ENCODE measurements at places on chromosomes 16 and 17.

DNA sequence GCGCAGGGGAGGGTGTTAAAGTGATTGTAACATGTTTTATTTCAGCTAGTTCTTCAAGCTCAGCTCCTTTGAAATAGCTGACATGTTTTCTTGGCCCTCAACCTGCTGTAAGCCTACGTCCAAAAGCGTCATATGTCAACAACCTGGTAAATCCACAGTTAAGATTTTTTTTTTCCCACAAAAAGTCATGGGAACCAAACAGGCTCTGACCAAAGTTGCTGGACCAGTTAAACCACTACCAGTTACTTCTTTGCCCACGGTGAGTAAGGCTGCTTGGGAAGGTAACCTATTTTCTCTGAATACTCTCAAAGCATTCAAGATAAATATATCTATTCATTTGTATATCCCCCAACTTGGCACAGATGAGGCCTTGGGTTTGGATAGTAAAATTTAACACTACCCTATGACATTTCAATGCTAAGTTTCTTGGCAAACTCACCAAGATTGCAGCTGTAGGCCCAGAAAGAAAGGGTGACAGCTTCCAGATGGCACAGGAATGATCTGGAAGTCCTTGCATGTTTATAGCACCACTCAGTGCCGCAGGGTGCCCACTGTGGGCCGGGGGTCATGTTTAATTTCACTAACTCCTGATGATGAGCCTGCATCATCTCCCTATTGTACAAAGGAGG, 166.2 kb downstream of the XYLT1 start:
- DNase-seq, result no peak

- no peak for DNase-seq
Observed at GRCh38 chr17:10278218-10278617, 79.8 kb upstream of the GAS7 start.

DNA sequence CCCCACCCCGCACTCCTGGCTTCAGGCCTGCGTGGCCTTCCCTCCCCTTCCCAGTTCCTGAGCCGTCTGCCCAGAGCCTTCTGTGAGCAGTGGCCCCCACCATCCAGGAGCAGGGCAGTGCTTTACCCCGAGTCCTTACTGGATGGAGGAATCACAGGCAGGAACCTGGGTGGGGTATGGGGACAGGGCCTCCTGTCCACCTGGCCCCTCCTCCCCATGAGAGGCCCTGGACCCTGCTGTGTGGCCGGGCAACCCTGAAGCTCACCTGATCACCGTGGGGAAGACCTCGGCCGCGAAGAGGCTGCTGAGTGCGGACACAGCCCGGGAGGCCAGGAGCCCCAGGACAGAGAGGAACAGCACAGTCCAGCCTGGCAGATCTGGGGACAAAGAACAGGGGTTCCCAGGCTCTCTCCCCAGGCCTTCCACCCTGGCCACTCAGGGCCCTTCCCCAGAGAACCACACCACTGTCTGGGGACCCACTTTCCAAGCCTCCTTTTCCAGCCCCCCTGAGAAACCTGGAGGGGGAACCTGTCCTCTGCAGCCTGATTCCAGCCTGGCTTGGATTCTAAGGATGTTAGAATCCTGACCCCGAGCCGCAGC, 3.2 kb downstream of the SLC22A31 start:
- DNase-seq, result no peak

DNA sequence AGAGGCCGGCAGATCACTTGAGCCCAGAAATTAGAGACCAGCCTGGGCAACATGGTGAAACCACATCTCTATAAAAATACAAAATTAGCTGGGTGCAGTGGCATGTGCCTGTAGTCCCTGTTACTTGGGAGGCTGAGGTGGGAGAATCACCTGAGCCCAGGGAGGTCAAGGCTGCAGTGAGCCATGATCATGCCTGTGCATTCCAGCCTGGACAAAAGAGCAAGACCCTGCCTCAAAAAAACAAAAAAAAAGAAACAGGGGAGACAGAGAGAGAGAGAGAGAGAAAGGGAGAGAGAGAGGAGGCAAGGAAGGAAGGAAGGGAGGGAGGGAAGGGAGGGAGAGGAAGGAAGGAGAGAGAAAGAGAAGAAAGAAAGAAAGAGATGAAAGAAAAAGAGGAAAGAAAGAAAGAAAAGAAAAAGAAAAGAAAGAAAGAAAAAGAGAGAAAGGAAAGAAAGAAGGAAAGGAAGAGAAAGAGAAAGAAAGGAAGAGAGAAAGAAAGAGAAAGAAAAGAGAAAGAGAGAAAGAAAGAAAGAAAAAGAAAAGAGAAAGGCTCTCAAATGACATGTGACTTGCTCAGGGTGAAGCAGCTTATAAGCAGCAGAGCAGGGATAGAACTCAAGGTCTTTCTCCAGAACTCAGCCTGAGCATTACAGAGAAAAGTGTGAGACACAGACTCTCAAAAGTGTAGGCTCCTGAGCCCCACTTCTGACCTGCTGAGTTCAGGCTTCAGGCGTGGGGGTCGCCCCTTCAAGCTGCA, 15.5 kb downstream of the CX3CL1 start:
- DNase-seq, result peak; percentile 49

- DNase-seq, result no peak
Observed at GRCh38 chr17:65158041-65158440, 20.9 kb downstream of the RGS9 start.

DNA sequence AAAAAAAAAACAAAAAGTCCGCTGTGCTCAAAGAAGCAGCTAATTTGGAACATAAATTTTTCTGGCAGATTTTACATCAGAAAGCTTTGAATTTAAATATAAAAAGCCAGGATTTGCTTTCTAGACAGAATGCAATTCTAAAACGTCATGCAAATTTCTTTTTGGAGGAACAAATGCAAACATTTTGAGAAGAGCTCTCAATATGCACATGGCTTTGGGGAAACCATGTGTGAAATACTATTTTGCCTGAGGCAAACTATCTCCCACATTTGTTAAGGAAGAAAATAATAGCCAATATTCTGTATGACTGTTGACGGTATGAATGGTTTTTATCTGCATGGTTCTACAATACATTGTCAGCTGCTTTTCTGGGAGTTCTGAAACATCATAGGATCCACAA, 320.0 kb upstream of the PSMD7 start:
- no peak for DNase-seq

DNA sequence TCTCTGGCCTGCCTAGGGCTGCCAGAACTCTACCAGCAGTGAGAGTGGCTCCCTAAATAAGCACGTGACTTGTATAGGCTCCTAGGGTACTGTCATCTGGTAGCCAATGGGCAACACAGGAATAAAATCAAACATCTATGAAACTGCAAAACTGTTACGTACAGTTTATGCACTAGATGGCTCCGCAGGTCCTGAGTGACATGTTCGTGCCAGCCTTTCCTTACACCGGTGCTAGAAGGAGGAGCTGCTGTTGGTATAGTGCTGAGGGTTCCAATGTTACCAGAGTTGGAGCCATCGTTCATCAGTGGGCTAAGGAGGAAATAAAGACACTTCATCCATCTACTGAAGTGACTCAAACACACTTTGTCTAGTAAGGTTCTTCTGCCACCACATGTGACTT, 63.2 kb upstream of the TRAP1 start:
- DNase-seq, result no peak

- DNase-seq, result no peak
Observed at GRCh38 chr17:38943607-38944006, 18.2 kb downstream of the LASP1NB start.

GRCh38 chr17:59010026-59010425, 96.7 kb downstream of the TRIM37 start:
- no peak for DNase-seq

DNA sequence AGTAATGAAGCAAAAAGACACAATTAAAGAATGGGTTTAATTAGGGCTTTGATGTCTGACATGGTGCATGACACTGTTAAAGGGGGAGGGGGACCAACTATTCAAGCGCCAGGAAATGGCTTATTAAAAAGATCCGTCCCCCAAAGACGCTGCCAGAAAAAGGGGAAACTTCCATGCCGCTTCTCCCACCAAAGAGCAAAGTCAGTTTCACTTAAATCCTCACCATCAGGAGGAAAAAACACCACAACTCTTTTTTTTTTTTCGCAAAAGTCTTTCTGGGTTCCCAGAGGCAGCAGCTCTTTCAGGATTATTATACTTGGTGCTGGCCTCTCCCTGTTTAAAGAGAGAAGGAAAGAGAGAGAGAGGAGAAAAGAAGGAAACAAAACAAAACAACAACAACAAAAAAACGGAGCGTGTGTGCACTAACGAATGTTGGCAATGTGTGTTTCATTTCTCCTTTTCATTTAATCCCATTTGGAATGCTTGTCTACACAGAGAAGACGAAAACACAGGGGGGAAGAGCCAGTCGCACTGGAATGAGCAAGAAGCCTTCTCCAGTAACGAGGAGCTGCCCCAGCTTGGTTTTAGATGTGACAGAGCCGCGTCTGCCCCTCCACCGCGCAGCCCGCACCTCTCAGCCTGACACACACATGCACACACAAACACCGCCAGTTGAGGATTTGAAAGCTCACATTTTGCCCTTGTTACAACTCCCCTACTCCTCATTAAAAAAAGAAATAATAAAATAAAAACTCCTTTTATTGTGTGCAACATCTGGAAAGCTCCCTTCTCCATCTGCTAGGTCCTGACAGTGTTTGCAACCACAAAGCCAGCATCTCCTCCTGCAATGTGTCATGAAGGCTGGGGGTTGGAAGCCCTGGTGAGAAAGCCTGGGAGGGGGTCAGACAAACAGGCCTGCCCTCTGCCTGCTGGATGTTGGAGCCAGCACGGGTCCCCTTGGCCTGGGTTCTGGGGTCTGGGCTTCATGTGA, 32.7 kb upstream of the AXIN2 start:
- DNase-seq, result no peak

- peak; percentile 89 for DNase-seq
Observed at GRCh38 chr17:50129728-50130558, at the start of gene SAMD14. TSS of gene SAMD14 (minus strand) at chr17:50130160. CDS start at chr17:50124959, 5,201 bp downstream.

DNA sequence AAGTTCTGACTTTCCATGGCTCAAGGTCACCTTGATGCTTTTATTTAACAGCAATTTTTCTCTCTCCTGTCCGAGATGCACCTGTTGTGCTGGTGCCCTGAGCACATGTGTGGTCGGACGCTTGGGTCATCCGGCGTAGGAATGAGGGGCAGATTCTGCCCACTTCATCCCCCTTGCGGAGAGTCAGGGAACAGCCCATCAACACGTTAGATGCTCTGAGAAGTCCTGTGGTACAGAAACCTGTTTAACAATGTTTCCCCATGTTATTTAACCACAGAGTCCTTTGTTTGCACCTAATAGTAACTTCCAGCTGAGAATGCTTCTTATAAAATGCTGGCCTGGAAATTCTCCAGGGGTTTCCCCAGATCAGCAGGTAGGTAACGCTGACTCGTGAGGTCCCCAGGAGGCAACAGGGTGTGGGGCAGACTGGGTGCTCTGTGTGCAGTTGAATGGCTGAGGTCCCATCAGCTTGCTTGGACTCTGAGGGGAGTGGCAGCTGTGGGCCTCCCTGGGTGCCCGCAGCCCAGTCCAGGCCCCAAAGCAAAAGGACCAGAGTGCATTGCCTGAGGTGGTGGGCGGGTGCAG, 17.8 kb downstream of the DOC2B start:
- DNase-seq, result no peak

DNA sequence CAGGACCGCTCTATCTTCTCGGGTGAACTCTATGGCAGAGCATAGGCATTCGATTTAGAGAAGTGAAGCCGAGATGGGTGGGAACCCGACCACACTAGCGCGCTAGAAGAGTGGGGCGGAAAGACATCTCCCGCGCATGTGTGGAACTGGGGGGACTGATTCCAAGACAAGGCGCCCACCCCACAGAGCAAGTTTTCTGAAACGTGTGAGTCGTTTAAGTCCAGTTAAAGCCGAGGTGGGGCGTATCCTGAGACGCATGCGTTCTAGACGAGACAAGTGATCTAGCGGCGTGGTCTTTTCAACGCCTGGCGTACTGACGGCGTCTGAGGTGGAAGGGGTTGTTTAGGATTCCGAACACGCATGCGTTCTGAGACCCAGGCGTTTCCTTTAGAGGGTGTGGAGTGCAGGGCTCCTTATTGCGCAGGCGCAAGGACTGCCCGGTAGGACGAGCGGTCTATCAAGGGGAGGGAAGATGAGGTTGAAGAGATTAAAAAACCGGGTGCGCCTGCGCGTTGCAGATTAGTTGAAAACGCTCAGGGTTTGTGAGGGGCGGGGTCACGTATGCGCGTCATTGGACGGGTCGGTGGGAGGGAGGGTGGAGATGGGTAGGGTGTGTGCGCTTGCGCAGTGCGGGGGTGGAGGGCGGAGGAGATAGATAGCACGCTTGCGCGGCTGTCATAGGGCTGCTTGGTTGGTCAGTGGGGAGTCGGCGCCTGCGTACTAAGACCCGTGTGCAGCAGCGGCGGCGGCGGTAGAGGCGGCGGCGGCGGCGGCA, at the start of gene EIF5A:
Gene EIF5A (plus strand): TSS at position 718 of the 775 bp plus-strand sequence. CDS start 2,008 bp downstream, outside the sequence.
- peak; percentile 98 for DNase-seq

GRCh38 chr17:58702045-58702476, 9.7 kb downstream of the RAD51C start:
- peak; percentile 37 for DNase-seq

DNA sequence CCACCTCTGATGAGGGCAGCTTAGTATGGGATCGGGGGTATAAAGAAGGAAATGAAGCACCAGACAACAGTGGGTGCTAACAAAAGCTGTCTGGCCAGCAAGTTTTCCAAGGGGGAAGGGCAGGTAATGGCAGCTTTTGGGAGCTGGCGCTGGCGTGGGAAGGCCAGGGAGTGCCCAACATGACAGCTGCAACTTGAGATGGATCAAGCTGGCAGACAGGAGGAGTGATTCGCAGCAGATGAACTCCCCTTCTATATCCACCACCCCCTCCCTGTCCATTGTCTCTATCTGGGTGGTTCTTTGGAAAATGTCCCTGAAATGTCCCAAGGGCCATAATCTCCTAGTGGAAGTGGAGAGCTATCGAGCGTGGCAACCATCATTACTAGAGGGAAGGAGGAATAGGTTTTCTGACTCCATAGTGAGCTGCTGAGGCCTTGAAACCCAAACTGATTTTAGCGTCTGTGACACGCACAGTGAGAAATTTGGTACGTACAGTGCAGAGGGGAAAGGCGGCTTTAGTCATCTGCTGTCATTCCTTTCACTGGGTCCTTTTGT, 4.8 kb upstream of the INPP5K start:
- no peak for DNase-seq

DNA sequence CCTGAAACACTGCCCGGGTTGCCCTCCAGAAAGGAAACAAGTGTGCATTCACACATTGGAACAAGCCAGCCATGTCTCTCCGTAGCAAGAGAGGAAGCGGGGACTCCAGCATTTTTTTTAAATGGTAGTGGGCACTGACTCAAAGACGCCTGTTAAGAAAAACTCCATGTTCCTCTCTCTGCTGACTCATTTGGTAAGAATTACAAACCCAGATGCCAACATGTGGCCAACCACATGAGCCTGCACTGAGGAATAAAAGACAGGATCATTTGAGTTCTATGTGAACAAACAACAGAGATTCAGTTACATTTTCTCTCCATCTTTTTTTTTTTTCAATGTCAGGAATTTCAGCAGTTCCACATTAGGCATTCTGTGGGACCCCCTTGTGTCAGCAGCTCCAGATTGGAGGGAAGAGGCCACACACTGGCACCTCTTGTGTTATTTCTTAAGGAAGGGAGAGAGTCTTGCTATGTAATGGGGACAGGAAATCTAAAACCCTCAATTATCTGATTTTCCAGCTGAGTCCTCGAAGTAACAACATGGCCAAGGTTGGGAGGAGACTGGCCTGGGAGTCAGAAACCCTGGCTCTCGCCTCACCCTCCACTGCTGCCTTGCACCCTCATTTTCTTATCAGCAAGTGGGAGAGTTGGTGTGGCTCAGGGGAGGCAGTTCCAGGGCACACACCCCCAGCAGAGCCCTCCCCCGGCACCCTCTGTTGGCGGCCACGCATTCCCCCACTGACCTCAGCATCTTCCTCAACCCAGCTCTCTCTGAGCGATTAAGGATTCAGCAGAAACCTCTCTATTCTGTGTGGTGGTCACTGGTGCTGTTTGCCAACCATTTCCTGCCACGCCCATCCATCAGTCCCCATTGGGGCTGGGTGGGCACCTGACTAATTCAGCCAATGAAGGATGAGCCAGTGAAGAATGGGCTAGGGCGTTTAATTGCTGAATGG, 173.0 kb downstream of the FOXL1 start:
- DNase-seq, result no peak

All from GM20000 (cell line).